ENCODE measurements at places on chromosomes 2 and 18. TPM values are rescaled to one million over a fixed set of nuclear protein-coding genes. Genes with fewer than 3 reads are reported as not detected.
A peak's percentile ranks its signal among the peaks of the same experiment; 100 is the strongest.

DNA sequence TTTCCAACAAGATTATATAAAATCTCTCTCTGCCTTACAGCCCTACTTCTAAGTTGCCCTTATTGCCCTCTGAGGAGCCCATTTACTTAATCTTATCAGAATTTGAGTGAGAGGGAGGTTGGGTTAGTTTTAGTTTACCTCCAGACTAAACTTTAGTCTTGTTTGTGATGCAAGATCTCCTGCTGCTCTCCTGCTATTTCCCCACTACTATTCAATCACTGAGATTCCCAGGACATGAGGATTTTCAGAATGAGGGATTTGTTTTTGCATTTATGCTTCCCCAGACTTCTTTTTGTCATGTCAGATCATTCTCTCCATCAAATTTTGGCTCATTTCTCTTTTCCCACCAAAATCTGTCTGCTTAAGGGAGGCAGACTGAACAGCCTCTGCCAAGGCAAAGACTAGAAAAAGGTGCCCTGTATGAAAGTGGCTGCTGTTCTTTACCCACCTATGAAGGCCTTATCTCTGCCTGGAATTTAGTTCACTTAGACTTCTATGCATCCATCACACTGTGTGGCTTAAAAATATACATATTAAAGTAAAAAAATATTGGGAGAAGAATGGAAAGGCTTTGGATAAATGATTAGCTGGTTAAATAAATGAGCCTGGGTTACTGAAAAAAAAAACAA lies 401.3 kb downstream of the PID1 start:
- no peak for DNase-seq

- DNase-seq: peak; percentile 34
Observed at GRCh38 chr2:187890690-187891089, 336.5 kb upstream of the TFPI start.

GRCh38 chr2:50004667-50005066 lies 850.4 kb upstream of the FSHR start:
- no peak for DNase-seq

DNA sequence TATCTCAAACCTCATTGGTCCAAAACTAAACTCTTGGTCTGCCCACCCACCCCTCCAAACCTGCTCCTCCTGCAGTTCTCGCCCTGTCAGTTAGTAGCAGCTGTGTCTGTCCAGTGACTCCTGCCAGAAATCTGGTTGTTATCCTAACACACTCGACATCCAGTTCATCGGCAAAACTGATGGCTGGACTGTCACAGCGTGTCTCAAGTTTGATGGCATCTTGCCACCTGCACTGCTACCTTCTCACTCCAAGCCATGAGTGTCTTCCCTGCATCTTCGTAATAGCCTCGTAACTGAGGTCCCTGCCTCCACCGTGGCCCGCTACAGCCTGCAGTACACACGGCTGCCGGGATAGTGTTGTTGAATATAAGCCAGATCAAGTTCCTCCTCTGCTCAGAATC lies 470.1 kb upstream of the RAB12 start:
- no peak for DNase-seq

DNA sequence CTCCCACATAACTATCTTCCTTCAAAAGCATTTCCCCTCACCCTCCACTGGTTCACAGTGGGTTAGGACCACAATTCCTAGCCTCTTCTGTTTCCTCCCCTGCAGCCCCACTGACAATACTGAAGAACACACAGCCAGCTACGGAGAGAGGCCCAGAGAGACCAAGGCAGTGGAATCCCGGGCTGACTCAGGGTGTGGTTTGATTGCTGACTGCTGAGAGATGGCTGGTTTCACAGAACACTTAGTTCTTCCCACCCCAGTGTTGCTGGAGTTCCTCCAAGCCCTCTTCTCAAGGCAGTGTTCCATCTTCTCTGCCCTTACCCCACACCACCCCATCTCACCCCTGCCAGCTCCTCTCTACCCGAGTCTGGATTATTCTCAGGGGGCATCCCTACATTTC lies 43.3 kb upstream of the ZFP36L2 start:
- DNase-seq: no peak

BMP10 gene
- total RNA-seq: not detected

Data from glomerular endothelial cell (primary cell).